ENCODE measurements at places on chromosomes 11 and 22. TPM values are rescaled to one million over a fixed set of nuclear protein-coding genes. Genes with fewer than 3 reads are reported as not detected.

Gene FGF4
- polyA plus RNA-seq = not detected

Gene LMNTD2
- 1.7 TPM for polyA plus RNA-seq

Gene SLC22A12
- polyA plus RNA-seq = not detected

Gene PHLDA2
- polyA plus RNA-seq = 7.4 TPM

Gene BRD1
- 7.6 TPM for polyA plus RNA-seq

Gene SLC22A8
- not detected for polyA plus RNA-seq

Gene OR4A16
- not detected for polyA plus RNA-seq

Gene CTSW
- polyA plus RNA-seq = 1.8 TPM

Gene MGAT3
- polyA plus RNA-seq = 1.1 TPM

Gene RBMXL2
- not detected for polyA plus RNA-seq

Measured in aorta (tissue), 5 donors.